ENCODE measurements at places on chromosomes 4 and X. TPM values are rescaled to one million over a fixed set of nuclear protein-coding genes. Genes with fewer than 3 reads are reported as not detected.
A peak's percentile ranks its signal among the peaks of the same experiment; 100 is the strongest.

Gene TLL1
- not detected for total RNA-seq

Gene VCX3B
- not detected for total RNA-seq

Gene CXCL11
- total RNA-seq = not detected

Gene SMAD1
- 24.0 TPM for total RNA-seq

Gene GPM6B
- 0.65 TPM for total RNA-seq

GRCh38 chr4:85084371-85085094 is 118.0 kb upstream of the WDFY3 start:
- peak; percentile 74 for DNase-seq

GRCh38 chr4:40409835-40410234 is 74.7 kb downstream of the CHRNA9 start:
- DNase-seq = peak; percentile 33

- DNase-seq = no peak
Observed at GRCh38 chrX:110192516-110192915, 125.4 kb downstream of the AMMECR1 start.

DNA sequence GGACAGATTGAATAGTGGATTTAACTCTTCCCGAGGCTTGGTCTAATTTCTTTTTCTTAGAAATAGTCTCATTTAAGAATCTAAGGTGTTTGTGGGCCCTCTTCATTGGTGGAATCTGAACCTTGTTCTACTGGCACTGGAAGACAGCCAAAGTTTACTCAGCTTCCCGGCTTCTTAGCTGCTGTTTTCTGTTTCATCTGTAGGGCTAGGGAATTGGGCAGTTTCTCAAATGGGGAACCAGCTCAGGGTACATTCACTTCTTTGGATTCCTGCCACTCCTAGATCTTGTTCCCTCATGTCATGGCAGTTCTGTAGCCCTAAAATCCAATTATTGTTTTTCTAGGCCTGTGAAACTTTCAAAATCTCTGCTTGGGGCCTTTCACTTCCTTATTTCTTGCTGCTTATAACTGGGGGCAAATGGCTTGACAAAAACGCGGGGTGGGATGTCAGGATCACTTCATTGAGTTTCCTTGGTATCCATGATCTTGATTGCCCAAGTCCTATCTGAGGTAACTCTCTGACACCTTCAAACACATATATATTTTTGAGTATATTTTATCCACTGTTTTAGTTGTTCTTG is 985.0 kb downstream of the C4orf33 start:
- DNase-seq = no peak

GRCh38 chr4:60400593-60400992 is 799.5 kb upstream of the ADGRL3 start:
- no peak for DNase-seq

GRCh38 chrX:67780694-67781109 is 236.9 kb downstream of the AR start:
- DNase-seq = peak; percentile 92

GRCh38 chr4:3287972-3288570 is 4.8 kb upstream of the RGS12 start:
- DNase-seq = no peak

GRCh38 chr4:99248714-99249113 is 29.7 kb upstream of the ADH6 start:
- DNase-seq = peak; percentile 3

DNA sequence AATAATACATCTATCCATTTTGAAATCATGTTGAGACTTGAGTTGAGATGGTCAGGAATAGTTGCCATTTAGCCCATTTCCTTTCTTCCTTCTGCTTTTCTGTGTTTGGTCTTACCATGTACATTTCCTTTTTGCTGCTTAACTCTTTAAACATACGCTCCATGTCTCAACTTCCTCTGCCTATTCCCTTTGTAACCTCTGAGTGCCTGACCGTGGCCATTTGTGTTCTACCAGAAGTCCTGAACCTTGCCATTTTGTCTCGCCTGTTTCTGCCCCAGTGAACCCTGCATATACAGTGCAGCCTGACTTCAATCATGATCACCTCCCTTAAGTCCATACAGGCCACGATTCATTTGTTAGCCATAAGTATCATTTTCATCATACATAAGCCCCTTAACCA is 169.0 kb downstream of the RAPGEF2 start:
- DNase-seq = no peak

DNA sequence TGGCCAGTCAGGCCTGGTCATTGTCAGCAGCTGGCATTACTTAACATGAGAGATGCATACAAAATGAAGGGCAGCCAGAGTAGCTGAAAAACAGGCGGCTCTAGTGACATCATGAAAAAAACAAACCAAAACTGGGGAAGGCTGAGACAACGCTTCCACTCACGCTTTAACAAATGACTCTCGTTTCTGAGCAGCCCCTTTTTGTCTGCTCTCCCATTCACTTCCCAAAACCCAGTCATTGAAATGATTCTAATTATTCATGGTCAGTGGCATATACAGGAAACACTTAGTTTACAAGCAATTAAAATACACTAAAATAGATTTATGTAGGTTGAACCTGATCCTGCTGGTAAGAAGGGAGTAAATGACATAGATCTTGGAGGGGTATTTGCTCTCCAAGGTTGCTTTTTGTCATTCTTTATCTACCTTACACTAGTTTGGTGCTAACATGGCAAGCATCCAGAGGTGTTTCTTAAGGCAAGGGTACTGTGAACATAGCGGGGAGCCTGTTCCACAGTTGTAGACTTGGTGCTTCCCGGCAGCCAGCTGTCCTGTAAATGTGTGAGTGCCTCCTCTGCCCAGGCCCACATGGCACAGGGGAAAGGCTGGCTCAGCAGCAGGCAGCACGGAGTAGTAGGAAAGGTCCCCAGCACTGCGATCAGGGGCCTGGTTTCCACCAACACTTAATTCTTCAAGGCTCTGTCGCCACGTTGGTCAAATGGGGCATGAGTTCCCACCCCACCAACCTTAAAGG is 61.2 kb upstream of the CITED1 start:
- DNase-seq = no peak

GRCh38 chr4:165991325-165992180 is 118.5 kb downstream of the TLL1 start:
- peak; percentile 26 for DNase-seq

DNA sequence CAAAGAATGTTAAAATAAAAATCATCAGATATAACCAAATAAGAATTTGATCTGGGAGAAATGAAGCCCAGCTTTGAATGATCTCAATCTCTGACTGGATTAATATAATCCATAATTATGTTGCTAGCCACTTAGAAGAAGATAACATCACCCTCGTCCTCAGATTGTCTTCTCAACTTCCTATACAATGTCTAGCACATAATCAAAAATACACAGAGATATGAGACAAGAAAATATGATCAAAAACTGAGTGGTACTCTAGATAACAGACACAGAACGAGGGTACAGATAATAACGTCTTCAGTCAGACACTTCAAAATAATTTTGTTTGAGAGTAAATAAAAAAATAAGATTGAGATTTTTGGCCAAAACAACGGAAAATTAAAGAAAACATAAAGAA is 47.1 kb downstream of the EVC2 start:
- no peak for DNase-seq

GRCh38 chrX:9635803-9636202 is 129.8 kb downstream of the GPR143 start:
- DNase-seq = peak; percentile 19

GRCh38 chrX:24646745-24647182 is 383 bp downstream of the PCYT1B start:
- DNase-seq = peak; percentile 13

DNA sequence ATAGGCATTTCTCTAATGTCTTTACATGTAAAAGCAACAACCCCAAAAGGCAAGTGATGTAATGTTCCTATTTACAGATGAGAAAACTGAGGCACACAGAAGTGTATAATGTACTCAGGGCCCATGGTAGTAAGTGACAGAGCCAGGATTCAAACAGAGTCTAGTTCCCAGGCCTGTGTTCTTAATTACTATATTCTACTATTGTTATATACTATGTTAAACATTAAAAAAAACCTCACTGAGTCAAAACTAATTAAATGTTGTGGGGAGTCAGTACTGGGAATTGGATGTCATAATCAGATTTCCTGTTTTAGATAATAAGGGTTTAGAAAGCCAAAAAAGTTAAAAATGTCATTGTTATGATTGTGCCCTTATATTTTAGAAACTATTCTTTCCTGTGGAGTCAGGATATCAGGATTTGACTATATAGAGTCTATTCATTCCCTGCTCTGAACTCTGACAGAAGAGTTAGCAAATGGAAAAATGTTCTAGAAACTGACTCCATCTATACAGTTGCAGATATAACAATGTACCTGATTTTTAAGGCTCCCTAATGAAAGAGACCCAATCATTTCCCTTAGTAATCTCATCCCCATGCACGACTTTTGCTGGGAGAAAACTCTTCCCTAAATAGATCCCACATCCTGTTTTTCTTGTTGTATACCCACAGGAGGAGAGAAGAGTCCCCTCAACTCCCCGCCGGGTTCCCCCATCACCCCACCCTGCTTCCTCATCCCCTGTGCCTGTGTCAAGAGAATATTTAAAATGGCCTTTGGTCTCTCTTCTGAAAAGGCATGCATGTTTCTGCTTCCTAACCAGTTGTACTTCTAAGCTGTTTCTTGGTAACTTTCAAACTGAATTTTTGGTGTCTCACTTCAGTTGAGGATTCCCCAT is 69.7 kb downstream of the REELD1 start:
- no peak for DNase-seq

DNA sequence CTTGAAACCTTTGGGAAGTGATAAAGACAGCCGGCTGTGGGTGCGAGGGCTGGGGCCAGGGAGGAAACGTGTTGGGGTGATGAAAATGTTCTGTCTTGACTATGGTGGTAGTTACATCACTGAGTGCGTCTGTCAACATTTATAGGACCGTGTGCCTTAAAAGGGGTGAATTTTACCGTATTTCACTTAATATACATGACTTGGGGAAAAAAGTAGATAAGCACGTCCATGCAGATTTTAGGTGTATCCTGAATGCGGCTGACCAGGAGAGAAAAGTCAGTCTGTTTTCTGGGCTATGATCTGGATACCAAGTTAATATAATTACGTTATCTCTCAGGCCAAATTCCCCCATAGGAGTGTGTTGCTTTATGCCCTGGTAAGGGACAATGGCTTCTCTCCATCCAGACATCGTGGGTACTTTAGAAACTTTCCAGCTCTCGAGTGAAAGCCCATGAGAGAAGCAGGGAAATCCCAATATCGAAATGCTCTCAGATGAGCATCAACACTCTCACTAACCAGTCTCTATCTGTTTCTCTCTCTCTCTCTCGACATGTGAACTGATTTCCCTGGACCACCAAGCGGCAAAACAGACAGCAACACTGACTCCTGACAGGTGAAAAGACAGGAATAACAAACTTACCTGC is 71.5 kb downstream of the IRF2 start:
- DNase-seq = no peak

DNA sequence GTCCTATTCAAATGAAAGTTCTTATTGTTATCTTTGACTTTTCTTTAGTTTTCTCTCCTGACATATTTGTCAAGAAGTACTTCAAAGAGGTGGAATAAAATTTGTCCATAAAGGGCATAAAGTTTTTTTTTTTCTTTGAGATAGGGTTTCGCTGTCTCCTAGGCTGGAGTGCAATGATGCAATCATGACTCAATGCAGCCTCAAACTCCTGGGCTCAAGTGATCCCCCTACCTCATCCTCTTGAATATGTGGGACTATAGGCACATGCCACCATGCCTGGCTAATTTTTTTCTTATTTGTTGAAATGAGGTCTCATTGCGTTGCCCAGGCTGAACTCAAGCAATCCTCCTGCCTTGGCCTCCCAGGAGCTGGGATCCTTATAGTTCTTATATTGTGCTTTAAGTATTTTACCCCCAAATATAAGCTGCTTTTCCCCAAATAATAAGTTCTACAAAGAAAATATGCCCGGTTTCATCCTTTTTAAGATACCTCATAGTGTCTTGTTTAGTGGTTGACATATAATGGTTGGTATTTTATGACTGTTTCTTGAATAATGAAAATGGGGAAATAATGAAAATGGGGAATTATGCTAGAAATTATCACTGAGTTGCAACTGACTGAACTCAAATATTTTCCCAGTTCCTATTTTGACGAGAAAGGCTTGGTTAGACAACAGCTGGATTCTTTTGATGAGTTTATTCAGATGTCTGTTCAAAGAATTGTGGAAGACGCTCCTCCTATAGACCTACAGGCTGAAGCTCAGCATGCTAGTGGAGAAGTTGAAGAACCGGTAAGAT is 11.6 kb downstream of the POLR2B start:
- peak; percentile 22 for DNase-seq

- no peak for DNase-seq
Observed at GRCh38 chr4:108972613-108973283, 209.9 kb upstream of the ETNPPL start.

- no peak for DNase-seq
Observed at GRCh38 chrX:117973110-117973807, 143.4 kb downstream of the KLHL13 start.
